Stimulated activated CD4-positive, alpha-beta T cell treated with anti-CD3 and anti-CD28 coated beads, Interleukin-1b, Interleukin-23, amount 100 ng/mL, for 48 hours (primary cell): ENCODE measurements at places on chromosomes 1 and 21.
A peak's percentile ranks its signal among the peaks of the same experiment; 100 is the strongest.

DNA sequence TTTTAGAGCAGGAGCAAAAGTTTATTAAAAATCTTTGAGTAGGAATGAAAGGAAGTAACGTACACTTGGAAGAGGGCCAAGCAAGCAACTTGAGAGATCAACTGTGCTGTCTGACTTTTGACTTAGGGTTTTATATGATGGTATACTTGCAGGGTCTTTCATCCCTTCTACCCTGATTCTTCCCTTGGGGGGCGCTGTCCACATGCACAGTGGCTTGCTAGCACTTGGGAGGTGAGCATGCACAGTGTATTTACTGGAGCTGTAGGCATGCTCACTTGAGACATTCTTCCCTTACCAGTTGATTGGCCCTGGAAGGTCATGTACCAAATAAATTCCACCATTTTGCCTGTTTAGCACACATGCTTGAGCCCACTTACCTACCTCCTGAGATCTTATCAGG, 1001.3 kb upstream of the ADGRL2 start:
- DNase-seq: no peak

- DNase-seq: no peak
Measured at GRCh38 chr21:37478794-37479193, 112.2 kb downstream of the DYRK1A start.

DNA sequence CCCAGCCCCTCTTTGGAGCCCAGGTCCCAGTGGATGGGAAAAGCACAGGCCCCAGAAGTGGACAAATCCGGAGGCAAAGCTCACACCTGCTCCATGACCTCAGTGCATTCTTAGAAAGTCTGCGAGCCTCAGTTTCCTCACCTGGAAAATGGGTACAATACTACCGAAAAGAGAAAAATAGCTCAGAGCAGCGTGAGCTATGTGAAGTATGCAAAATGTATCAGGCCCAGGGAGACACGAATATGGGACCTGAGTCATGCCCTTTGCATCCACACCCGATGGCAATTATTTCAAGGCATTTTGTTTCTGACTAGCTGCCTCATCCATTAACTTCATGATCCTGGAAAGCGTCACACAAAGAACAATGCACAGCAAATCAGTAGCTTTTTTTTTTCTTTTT, 9.2 kb downstream of the ALDH4A1 start:
- no peak for DNase-seq

GRCh38 chr1:28280977-28281381, 21.7 kb downstream of the SESN2 start:
- DNase-seq: no peak

DNA sequence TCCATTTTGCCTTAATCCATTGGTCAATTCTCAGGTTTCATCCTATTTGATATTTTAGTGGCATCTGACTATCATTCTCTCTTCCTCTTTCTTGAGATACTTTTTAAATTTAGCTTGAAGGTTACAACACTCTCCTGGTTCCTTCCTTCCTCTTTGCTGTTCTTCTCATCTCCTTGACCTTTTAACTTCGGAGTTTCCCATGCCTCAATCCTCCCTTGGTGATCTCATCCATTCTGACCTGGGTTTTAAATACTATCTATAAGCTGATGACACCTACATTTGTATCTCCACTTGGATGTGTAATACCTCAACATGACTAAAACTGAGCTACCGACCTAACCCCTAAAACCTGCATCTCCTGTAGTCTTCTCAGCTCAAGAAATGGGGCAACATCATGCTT, 4.8 kb upstream of the ZNF687 start:
- peak; percentile 20 for DNase-seq

GRCh38 chr1:2443277-2444137, 31.1 kb upstream of the PEX10 start:
- DNase-seq: peak; percentile 14

GRCh38 chr1:169163059-169163458, 56.6 kb downstream of the ATP1B1 start:
- peak; percentile 27 for DNase-seq

- peak; percentile 70 for DNase-seq
Measured at GRCh38 chr1:156385534-156386031, 16.6 kb downstream of the RHBG start.

DNA sequence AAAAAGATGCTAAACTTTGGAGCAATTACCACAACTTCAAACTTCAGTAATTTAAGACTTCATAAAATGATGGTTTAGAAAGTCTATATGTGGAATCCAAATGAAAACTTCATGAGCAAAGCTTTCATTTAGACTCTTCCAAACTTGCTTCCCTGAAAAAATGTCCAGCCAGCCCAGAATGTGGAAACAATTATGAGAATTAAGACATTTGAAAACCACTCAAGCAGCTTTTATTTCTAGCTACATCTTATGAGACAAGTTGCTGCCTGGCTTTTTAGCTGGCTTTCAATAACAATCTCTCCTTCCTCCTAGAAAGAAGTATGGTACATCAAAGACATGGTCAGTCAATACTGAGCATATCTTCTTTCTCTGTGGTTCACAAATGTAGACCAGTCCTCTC, 21.8 kb downstream of the LPAR3 start:
- DNase-seq: no peak

GRCh38 chr1:208239473-208240381, 4.5 kb downstream of the PLXNA2 start:
- no peak for DNase-seq

DNA sequence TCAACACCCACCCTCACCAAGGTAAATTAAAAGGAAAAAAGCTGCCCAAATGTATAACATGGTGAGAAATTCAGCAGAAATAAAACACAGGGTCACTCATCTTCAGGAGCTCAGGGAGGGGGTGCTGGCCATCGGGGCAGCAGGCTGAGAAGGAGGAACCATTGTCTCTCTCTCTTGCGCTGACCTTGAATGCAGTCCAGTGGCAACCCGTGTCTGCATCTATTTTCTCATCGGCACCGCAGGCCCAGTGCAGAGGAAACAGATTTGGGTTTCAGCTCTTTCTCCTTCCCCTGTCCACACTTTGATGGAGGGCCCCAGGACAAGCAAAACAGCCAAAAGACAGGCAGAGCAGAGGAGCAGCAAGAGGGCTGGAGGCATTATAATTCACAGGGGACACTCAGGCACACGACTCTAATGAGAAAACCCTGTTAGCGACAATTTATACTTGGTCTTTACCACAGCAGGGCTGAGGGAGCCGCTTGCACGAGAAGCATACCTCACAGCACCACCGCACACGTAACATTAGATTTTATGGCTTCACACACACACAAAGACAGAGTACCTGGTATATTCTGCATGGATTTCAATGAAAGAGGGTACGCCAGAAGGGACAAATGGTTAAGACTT, 18.6 kb downstream of the MKNK1 start:
- DNase-seq: no peak

DNA sequence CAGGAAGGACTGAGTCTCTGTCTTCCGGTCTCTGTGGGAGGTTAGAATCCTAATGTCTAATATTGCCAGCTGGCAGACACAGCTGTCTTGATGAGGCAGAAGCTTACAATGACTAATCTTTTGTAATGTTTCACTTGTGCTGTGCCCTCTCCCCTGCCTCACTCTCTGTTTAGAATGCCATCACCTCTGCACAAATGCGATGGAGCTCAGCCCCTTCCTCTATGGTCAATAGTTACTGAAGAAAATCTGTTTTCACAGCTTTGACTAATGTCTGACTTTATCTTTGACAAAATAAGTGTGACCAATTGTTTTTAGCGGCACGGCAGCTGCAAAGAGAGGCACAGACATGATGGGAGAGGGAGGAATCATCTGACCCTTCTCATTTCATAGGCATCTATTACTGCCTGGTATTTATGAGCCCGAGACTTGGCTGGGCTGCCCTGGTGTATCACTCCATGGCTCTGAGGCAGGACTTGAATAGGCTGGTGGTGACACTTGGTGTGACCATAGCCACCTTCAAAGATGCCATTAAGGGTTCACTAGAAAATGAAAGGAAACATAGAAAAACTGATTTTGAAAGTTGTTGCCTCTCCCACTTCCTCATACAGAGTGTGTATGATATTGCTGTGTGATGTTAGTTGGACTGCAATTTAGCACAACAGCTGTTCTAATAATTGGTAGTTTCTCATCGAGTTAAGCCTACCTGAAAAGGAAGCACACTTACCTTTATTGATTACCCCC, 163.2 kb upstream of the NBPF11 start:
- DNase-seq: no peak

- DNase-seq: no peak
Measured at GRCh38 chr1:230821346-230821745, 47.0 kb downstream of the C1orf198 start.

- DNase-seq: no peak
Measured at GRCh38 chr1:230976360-230976759, 2.3 kb downstream of the TTC13 start.

GRCh38 chr1:168683871-168684270, 45.1 kb downstream of the DPT start:
- DNase-seq: no peak

DNA sequence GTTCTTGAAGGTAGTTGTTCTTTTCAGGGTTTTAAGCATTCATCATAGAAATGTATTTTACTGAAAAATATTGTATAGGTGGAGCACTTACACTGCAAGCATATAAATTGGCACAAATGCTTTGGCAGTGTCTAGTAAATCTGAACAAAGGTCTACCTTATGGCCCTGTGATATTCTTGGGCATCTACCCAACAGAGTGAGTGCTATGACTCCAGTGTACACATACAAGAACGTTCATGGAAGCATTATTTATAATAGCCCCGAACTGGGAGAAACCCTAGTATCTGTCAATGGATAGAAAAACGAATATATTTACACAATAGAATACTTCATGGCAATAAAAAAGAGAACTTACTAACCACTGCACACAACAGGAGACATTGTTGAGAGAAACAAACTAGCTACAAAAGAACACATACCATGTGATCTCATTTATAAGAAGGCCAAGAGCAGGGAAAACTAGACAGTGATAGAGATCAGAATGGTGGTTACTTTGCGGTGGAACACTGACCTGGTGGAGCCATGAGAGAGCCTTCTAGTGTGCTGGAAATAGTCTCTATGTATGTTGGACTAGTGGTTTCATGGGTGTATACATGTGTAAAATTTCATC, 96.0 kb downstream of the MAB21L3 start:
- no peak for DNase-seq

GRCh38 chr1:41802532-41803501, 115.9 kb downstream of the HIVEP3 start:
- no peak for DNase-seq

GRCh38 chr1:173868266-173869020, at the start of gene ZBTB37:
Gene ZBTB37 (plus strand): TSS chr1:173868380. CDS start chr1:173870226, 1,846 bp downstream.
- peak; percentile 95 for DNase-seq

- DNase-seq: no peak
Measured at GRCh38 chr21:42153746-42154145, 65.2 kb upstream of the ABCG1 start.
